Esophagus muscularis mucosa (tissue), 4 donors: ENCODE measurements at places on chromosomes 7 and 10. TPM values are rescaled to one million over a fixed set of nuclear protein-coding genes. Genes with fewer than 3 reads are reported as not detected.

The ANXA8L1 gene
- 0.50 TPM for total RNA-seq

The RPEL1 gene
- total RNA-seq, result not detected

The GUSB gene
- 18.1 TPM for total RNA-seq

The SUN3 gene
- total RNA-seq, result not detected

The SPDYE9 gene
- total RNA-seq, result not detected

- DNase-seq, result no peak
Measured at GRCh38 chr7:2472739-2473138, 3.5 kb downstream of the GRIFIN start.
